HT-29 (cell line): ENCODE measurements at places on chromosomes 16 and 17.

GRCh38 chr17:39151150-39151942 lies at the start of gene PLXDC1:
PLXDC1 (minus strand) TSS chr17:39151637; CDS start chr17:39151437, 200 bp downstream.
- DNase-seq: no peak

DNA sequence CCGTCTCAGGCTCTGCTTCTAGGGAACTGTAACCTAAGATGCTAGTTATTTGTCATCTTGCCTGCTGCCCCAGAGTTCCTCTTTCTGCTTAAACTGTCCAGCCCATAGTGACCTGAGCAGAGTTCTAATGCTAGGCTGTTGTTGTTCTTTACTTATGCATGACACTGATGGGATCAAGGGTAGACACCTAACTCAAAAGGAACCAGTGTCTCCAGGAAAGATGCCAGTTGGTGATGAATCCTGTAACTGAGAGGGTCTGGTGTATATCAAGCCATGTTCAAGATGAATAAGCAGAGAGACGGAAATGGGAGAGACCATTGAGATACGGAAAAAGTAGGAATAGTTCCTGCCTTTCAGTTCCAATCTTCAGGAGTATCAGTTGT lies 13.7 kb downstream of the APOH start:
- DNase-seq: no peak

GRCh38 chr16:3950343-3951193 lies 70.1 kb upstream of the CREBBP start:
- DNase-seq: peak; percentile 36

GRCh38 chr17:57105591-57105990 lies 20.5 kb downstream of the AKAP1 start:
- DNase-seq: no peak

- DNase-seq: no peak
Measured at GRCh38 chr17:61399131-61400065, at the start of gene TBX2. TBX2 (plus strand) TSS chr17:61399843; CDS start chr17:61400177, 334 bp downstream.

DNA sequence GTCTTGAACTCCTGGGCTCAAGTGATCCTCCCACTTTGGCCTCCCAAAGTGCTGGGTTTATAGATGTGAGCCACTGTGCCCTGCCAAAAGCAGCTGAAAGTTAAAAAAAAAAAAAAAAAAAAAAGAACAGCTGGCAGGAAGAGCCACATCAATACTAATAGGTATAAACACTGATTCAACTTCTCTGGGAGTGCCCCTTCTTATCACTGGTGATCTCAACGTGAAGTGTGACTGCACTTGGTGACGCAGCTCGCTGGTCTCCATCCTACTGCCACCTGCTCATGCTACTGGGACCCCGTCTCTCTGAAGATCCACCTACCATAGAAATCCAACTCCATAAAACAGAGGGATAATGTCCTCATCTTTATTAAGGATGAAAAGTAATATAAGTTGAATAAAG lies 40.8 kb downstream of the RNF157 start:
- DNase-seq: no peak

DNA sequence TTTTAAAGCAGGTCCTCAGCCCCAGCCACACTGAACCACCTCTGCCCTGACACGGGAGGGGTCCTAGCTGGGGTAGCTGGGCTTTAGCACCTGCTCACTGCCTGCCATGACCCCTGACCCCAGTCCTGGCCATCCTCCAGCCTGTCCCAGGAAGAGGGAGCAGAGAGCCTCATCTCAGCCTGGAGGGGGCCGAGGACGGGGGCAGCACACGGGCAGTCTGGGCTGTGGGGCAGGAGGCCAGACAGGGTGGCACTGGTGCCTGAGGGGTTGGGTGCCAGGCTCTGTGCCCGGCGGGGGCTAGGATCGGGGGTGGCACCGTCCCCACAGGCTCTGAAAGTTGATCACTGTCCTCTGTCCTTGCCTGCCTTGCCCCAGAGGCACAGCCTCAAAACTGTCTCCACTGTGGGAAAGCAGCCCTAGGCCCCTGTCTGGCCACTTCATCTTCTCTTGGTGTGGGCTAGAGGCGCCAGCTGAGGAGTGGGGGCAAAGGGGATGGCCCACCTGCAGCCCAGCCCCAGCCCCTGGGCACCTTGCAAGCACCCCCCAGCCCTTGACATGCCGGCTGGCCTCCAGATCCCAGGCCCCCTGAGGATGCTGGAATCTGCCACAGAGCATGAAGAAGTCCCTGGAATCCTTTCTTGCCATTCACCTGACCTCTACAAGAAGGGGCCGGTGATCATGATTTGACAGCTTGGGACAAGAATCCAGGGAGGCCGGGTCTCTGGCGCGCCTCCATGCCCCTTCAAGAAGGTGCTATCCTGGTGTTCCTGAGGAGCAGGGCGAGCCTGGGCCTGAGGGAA lies 15.7 kb downstream of the ENDOV start:
- no peak for DNase-seq

DNA sequence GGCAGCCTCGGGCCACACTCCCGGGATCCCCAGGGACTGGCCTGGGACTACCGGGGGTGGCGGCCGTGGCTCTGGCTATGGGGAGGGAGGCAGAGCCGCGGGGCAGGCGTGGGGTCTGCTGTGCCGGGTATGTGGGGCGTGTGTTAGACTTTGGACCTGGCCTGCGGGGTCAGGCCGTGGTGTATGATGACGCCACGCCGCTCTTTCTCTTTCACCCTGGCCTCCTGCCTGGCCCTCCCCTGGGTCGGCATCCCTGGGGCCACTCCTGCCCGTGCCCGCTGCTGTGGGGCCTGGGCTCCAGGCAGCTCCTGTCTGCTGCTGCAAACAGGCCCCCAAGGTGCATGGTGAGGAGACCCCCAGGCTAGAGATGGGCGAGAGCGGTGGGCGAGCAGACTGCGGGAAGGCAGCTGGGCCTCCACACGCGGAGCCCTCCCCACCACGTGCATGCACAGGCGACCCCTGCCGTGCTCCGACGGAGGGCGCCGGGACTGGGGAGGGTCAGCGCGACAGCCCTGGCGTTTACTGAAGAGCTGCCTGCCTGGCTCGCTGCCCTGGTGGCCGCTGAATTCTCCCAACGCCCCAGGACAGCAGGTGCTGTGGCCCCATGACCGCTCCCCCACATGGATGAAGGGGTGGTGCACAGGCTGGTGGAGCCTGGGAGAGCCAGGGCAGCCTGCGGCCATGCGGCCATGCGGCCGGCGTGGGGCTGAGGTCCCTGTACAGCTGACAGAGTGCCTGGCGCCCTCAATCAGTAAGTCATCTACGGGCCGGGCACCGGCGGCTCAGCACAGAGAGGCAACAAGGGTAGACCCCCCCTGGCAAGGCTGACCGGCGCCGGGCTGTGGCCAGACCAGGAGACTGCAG lies 16.0 kb downstream of the CAPN15 start:
- no peak for DNase-seq

DNA sequence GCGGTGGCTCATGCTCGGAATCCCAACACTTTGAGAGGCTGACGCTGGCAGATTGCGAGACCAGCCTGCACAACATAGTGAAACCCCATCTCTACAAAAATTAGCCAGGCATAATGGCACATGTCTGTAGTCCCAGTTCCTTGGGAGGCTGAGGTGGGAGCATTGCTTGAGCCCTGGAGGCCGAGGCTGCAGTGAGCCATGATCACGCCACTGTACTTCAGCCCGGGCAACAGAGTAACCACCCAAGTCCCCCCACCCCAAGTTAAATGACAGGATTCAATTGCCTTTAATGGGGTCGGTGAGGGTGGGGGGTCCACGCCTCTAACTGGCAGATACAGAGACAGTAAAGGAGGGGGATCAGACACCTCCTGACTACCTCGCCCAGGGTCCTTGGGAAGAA lies 44.9 kb downstream of the EMP2 start:
- DNase-seq: no peak

DNA sequence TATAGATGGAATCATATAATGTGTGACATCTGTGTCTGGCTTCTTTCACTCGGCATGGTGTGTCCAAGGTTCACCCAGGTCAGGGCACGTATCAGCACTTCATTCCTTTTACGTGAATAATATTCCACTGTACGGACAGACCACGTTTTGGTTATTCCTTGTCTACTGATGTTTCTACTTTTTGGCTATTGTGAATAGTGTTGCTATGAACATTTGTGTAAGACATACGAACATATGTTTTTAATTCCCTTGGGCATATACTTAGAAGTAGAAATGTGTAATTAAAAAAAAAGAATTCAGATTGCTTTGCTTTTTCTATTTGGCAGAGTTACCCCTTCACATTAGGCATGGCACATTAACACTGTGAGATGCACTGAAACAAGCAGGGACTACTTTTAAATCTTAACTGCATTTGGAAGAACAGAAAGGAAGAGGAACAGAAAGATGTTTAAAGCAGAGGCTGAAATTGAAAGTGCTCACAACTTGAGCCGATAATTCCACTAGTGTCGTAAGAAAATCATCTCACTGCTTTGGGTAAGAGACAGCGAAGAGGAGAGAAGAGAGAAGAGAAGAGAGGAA lies 105.3 kb downstream of the VPS53 start:
- no peak for DNase-seq

GRCh38 chr17:7348478-7349242 lies 3.3 kb upstream of the KCTD11 start:
- no peak for DNase-seq

GRCh38 chr17:62800585-62800984 lies 7.5 kb downstream of the MARCHF10 start:
- peak; percentile 62 for DNase-seq

- DNase-seq: peak; percentile 81
Measured at GRCh38 chr17:64448665-64449512, at the start of gene MILR1. MILR1 (plus strand) TSS chr17:64449115; CDS start chr17:64449169, 54 bp downstream.

GRCh38 chr17:58413684-58414083 lies 3.6 kb downstream of the RNF43 start:
- DNase-seq: peak; percentile 62

- DNase-seq: no peak
Measured at GRCh38 chr17:79953335-79953734, 82.3 kb downstream of the TBC1D16 start.

- DNase-seq: no peak
Measured at GRCh38 chr17:77690271-77691161, 268.0 kb upstream of the TNRC6C start.

DNA sequence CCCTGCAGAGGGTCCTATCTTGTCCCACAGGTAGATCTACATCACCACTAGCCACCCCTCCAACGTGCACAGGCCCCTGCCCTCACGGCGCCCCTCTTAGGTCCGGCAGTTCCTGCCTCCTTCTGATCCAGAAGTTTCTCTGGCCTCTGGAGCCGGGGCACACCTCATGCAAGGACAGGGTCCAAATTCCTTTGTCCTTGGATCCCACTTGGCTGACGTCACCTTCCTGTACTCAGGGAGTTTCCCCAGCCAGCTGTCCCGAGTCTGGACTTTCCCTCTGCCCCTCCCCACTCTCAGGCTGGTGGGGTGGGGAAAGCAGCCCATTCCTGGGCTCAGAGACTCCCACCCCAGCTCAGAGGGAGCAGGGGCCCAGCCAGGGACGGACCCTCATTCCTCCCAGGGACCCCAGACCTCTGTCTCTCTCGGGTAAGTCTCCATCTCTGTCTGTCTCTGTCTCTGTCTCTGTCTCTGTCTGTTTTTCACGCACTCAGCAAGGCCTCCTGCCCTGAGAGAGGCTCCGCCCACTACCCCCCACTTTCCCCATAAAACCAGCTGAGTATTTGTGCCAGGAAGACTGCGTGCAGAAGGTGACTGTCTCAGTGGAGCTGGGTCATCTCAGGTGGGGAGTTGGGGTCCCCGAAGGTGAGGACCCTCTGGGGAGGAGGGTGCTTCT lies at the start of gene IL32:
Gene IL32, plus strand, starts transcription at position 572 of the 673 bp plus-strand sequence. CDS start 172 bp downstream, outside the sequence.
- peak; percentile 25 for DNase-seq

DNA sequence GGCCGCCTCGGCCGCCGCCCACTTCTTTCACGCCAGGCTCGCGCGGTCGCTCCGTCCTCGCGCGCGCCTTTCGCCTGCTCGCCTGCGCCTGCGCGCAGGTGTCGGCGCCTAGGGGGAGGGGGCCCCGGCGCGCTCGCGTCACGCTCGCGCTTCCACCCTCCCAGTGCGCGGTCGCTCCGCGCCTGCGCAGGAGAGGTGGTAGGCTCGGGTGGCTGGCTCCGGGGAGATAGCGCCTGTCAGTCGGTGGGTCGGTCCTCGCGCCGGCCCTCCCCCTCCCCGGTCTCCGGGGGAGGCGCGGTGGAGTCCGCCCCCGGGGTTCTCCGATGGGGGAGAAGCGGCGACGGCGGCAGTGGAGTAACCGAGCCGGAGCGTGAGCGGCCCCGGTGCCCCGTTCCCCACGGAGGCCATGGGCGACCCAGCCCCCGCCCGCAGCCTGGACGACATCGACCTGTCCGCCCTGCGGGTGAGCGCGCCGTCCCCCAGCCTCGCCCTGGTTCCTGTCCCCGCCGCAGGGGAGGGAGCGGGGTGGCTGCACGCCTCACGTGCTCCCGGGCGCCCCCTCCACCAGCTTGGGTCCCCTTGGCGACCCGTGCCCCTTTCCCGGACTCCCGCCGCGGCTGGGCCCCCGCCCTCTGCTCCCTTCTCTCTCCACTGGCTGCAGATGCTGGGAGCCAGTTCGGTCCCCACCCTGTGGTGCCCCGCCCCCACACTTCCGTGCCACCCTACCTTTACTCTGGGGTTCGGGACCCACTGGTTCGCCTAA lies at the start of gene MINK1:
Gene MINK1, plus strand, starts transcription at position 163 of the 763 bp plus-strand sequence. Its CDS starts 244 bp downstream, at position 407.
- peak; percentile 89 for DNase-seq

DNA sequence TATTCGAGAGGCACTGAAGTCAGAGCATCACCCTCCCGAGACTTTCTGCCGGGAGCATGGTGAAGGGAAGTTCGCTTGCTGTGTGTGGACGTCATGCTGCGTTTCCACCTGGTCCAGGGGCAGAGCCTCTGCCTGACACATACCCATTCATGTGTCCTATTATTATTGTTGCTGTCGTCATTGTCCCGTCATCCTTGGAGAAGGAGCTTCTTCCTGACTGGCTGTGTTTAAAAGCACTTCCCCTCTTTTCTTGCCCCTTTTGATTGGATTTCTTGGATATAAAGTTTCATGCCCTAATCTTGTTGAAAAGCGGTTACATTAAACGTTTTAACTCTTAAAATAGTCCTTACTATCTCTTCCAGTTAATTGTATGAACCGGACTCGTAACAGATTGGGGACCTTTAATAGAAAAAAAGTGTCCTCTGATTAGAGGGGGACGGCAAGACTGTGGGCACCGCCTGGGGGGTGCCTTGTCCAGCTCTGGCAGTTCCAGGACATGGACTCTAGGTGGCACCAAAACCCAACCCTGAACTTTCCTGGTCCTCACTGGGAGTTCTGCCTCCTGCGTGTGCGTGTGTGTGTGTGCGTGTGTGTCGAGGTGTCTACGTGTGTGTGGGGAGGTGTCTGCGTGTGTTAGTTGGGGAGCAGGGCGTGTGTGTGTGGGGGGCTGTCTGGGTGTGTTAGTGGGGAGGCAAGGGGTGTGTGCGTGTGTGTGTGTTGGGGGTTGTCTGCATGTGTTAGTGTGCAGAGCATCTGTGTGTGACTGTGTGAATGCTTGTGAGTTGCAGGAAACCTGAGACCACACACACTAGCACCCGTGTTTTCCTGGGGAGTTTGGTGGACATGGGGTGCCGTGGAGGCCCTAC lies 133.3 kb upstream of the CIBAR2 start:
- DNase-seq: peak; percentile 70

DNA sequence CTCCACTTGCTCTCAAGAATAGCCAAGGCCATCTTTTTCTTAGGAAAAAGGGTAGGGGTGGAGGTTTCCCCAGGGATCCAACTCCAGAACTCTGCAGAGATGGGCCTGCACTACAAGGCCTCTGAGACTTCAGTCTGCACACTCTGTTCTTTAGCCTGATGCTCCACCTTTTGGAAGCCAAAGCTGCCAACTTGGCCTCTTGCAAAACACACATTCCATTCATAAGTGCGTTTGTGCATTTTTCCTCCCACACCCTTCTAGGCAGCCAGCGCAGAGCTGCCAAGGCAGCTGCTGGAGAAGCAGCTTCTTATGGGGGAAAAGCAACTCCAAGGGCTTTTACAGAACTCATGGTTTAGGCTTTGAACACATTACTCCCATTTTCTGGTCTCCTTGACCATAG lies 45.3 kb downstream of the REXO5 start:
- DNase-seq: peak; percentile 53
